Left cardiac atrium (tissue), 4 donors: ENCODE measurements at places on chromosomes 4 and X. TPM values are rescaled to one million over a fixed set of nuclear protein-coding genes. Genes with fewer than 3 reads are reported as not detected.
A peak's percentile ranks its signal among the peaks of the same experiment; 100 is the strongest.

- no peak for DNase-seq
Observed at GRCh38 chr4:158869001-158869400, 100.2 kb downstream of the FNIP2 start.

Gene NPY1R
- 2.8 TPM for total RNA-seq

DNA sequence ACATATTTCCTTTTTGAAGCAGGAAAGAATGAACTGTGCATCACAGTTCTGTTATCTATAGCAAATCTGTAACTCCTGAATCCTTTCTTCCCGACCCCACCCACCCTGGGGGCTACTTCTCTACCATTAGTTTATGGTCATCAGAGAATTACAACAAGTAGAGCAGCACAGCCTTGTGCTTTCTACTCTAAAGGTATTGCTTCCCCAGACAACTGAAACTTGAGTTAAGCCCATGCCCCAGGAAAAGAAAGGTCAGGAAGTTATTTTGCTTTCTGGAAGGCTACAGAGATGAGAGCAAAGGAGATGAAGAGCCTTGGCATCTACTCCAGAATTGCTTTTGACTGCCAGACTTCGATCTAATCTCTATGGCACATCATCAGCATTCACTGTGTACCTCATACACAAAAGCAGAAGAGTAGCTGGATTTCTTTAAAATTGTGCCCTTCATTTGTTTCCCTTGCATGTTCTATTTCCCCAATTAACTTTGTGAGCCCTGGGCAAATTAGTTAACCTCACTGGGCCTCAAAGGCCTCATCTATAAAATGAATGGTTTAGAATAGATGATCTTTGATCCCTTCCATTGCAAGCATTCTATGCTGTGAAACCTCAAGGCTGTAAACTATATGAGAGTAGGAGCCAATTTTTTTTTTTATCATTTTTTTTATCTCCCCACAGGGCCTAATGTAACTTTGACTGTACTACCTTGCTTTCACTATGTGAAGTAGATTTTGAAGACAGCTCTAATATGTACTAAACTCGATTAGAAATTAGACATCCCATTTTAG, 595.6 kb downstream of the RPA4 start:
- DNase-seq: no peak

Gene SLITRK2
- total RNA-seq: 0.91 TPM

DNA sequence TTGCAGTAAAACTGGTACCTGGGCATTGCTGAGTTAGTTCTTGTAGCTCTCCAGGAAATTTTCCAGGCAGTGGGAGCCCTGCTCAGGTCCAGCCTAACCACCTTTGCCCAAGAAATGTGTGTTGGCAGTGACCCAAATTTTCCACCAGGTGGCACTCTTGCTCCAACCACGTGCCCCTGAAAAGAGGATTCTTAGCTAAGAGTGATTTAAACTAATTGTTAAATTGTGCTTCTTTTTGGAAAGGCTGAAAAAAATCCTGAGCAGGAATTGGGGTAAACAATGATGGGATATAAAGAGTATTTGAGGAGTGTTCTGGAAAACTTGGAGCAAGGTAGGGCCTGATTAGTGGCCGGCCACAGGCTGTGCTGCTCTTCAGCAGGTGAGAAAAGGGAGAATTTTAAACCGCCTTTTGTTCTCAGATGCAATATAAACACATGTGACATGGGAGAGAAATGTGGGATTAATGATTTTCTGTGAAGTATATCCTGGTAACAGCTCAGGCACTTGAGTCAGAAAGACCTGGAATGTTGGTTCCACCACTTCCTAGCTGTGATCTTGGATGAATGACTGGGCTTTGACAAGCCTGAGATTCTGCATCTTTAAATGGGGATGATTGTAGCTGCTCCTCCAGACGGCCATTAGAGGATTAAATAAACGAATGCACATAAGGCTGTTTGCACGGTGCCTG, 219.6 kb downstream of the PTTG2 start:
- peak; percentile 70 for DNase-seq

DNA sequence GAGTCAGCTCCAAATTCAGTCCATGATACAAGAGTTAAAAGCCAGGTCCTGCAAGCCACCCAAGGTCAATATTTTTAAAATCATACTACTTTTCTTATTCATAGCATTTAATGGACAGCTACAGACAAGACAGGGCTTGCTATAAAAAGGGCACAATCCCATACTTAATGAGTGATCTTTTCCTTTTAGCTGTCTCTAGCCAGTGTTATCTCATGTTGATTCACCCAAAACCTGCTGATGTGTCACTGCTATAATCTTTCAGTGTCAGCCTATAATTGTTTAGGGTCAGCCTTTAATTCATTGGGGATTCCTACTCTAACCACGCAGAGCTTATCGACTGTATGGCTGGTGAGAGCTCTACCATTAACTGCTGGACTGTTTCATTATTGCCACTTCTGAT, 51.2 kb upstream of the HCCS start:
- DNase-seq: no peak

DNA sequence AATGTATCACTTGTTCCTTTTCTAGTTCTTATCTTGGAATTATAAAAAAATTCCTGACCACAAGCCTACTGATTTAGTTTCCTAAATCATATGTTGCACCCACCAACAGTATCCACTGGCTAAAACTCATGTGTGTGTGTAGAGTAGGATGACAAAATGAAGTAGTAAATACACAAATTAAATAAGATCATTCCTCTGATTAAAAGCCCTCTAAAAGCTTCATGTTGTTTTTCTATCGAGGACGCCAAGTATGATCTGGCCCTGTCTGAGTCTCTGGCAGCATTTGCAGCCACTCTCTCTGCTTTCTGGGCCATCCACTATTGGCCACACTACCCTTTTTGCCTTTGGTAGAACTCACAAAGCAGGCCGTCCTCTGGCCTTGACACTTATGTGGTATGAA, 183.4 kb downstream of the PACRGL start:
- no peak for DNase-seq

DNA sequence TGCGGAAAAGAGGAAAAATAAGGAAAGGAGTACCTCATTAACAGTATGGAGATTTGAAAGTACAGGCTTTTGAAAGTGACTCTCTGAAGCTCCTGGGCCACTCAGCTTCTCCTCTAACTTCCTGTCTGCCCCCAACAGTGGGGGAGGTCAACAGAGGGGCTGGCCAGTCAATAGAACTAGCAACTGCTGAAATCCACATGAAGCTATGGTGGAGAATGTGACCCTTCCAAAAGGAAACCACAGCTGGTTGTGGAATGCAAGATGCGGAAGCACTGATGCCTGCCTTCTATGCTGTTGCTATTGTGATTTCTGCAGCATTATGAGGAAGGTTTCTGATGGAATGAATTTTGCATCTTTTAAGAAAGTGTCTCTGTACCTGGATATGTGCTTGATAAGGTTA, 2.4 kb downstream of the CORIN start:
- DNase-seq: no peak

GRCh38 chrX:118100091-118100490, 16.5 kb downstream of the KLHL13 start:
- no peak for DNase-seq

DNA sequence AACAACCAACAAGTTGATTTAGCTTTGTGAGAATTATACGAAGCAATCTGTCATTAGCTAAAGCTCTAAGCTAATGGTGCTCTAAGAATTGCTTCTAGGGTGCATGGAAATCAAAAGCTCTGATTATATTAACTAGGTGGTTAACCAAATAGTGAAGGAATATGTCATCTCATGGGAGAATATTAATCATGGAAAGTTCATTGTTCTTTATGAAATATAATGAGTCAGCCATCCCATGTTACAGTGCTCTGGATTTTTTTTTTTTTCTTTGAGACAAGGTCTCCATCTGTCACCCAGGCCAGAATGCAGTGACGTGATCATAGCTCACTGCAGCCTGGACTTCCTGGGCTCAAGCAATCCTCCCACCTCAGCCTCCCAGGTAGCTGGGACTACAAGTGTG, 10.5 kb downstream of the DCAF8L2 start:
- DNase-seq: no peak

- no peak for DNase-seq
Observed at GRCh38 chr4:79467246-79467932, 59.4 kb upstream of the GK2 start.

- DNase-seq: no peak
Observed at GRCh38 chr4:139241784-139242151, 38.3 kb downstream of the MGARP start.

Gene ETDA
- not detected for total RNA-seq

DNA sequence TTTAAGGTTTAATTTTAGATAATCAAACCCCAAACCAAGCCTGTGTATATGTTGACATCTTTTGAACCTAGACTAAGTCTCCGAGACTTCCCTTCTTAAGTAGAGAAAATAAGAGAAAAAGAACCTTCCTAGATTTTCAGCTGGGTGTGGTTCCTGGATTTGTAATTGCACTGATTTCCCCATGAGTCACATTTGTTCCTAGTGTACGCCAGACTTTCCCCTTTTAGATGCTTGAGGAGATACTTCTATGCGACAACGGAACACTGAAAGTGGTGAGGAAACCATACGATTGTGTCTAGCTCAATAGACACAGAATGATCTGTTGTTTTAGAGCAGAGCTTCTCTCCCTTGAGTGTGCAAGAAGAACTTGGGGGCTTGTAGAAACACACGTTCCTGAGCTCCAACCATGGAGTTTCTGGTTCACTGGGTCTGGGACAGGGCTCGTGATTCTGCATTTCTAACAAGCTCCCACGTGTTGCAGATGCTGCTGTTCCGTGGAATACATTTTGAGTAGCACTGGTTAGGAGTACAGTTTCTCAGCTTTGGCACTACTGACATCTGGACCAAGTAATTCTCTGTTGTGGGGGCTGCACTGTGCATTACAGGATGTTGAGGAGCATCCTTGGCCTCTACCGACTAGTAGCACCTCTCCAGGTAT, 87.1 kb downstream of the AMELX start:
- no peak for DNase-seq

DNA sequence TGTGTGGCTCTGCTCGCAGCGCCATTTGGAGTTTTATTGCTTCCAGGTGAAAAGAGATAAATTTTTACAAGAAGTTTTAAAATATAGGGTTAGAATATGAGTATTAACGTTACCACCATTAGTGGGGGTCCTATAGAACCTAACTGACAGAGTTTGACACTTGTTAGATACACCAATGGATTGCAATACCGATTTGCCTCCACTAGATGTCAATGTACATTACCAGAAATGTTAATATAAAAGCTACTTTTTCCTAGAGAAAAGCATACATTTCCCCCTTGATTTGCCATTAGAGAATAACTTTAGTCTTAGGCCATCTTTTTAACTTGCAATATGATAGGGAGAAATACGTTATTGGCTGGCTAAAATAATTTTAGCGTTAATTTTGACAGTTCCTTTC, 108.4 kb downstream of the LINC00632 start:
- no peak for DNase-seq

DNA sequence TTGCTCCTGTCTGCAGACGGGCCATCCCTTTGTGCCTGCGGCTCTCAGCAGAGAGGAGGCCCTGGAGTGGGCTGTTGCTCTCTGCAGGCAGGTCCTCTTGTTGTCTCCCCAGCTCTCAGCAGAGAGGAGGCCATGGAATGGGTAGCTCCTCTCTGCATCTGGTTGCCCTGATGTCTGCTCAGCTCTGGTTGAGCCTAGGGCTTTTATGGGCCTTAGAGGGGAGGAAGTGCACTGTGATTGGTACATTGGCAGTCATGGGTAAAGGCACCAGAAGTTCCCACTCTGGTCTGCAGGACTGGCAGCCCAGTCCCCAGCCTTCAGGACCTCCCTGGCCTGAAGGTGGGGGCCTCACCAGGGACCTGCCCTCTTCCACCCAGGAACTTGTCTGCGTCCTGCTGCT, 21.5 kb downstream of the SPON2 start:
- no peak for DNase-seq

Gene FAM47E
- total RNA-seq: 2.2 TPM

GRCh38 chr4:156865451-156865850, 106.1 kb downstream of the PDGFC start:
- DNase-seq: no peak

GRCh38 chr4:100696531-100696930, 178.7 kb upstream of the EMCN start:
- no peak for DNase-seq
